ENCODE measurements at places on chromosomes 13 and 19.

- DNase-seq = no peak
Observed at GRCh38 chr19:992670-993055, 7.6 kb upstream of the GRIN3B start.

GRCh38 chr19:43983544-43983911, 460 bp upstream of the ZNF155 start:
- DNase-seq = no peak

DNA sequence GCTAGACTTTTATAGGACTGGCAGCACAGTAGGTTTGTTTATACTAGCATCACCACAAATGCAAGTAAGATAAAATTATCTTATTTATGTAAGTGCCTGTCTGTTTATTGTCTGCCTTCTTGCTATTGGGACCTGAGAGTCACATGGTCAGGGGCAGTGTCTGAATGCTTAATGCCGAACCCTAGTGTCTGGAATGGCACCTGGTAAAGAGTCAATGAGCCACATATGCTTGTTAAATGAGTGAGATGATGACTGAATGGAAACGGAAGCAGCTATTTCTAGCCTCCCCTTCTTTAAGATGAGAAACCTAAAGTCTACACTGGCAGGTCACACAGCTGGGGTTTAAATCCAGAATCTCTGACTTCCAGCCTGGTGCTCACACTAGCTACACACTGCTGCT, 92.2 kb downstream of the STOML3 start:
- DNase-seq = no peak

- no peak for DNase-seq
Observed at GRCh38 chr19:10788146-10788545, 47.9 kb downstream of the TMED1 start.

GRCh38 chr13:96481482-96481881, 391.6 kb downstream of the HS6ST3 start:
- no peak for DNase-seq

GRCh38 chr13:39510316-39510695, 92.7 kb downstream of the LHFPL6 start:
- no peak for DNase-seq
